Activated CD4-positive, alpha-beta T cell treated with anti-CD3 and anti-CD28 coated beads, Interleukin-2, amount 10 ng/mL, durations not matched to agents 24 days and 14 days (primary cell): ENCODE measurements at places on chromosomes 2 and 18. TPM values are rescaled to one million over a fixed set of nuclear protein-coding genes. Genes with fewer than 3 reads are reported as not detected.
A peak's percentile ranks its signal among the peaks of the same experiment; 100 is the strongest.

C2orf80 gene
- total RNA-seq: not detected in 2 replicates

- peak overlapping the region; percentile 55 for H3K27ac ChIP-seq
- H3K36me3 ChIP-seq: no peaks in the 10 kb centered on the region
- peaks cover 57% of the 10 kb centered on the region for H3K4me1 ChIP-seq
- DNase-seq: no peak
Observed at GRCh38 chr2:39136799-39137198, 15.9 kb upstream of the SOS1 start.

- H3K36me3 ChIP-seq: no peaks in the 10 kb centered on the region
- H3K27me3 ChIP-seq: no peaks in the 10 kb centered on the region
- peaks cover 9% of the 10 kb centered on the region for H3K4me1 ChIP-seq
- no peak overlapping the region for H3K4me3 ChIP-seq
- DNase-seq: peak; percentile 37
Observed at GRCh38 chr18:10564975-10565773, 39.3 kb downstream of the NAPG start.

- no peaks in the 10 kb centered on the region for H3K27me3 ChIP-seq
- H3K4me3 ChIP-seq: peak overlapping the region; percentile 94
- peaks cover 36% of the 10 kb centered on the region for H3K4me1 ChIP-seq
- DNase-seq: peak; percentile 57
- peak overlapping the region; percentile 92 for H3K27ac ChIP-seq
Observed at GRCh38 chr2:200525551-200525881, 491 bp upstream of the SGO2 start.
